Activated naive CD8-positive, alpha-beta T cell treated with anti-CD3 and anti-CD28 coated beads, Interleukin-2, amount 10 ng/mL, durations not matched to agents 7 days and 5 days (primary cell): ENCODE measurements at places on chromosomes 16 and 17. TPM values are rescaled to one million over a fixed set of nuclear protein-coding genes. Genes with fewer than 3 reads are reported as not detected.

- H3K27ac ChIP-seq, result no peak overlapping the region
- DNase-seq, result no peak
- no peaks in the 10 kb centered on the region for H3K4me1 ChIP-seq
- no peaks in the 10 kb centered on the region for H3K36me3 ChIP-seq
- no peak overlapping the region for H3K4me3 ChIP-seq
Measured at GRCh38 chr16:7436306-7436705, 103.7 kb downstream of the RBFOX1 start.

The CES4A gene
- 17.5 TPM for total RNA-seq

The APOBR gene
- 26.1 TPM for total RNA-seq

DNA sequence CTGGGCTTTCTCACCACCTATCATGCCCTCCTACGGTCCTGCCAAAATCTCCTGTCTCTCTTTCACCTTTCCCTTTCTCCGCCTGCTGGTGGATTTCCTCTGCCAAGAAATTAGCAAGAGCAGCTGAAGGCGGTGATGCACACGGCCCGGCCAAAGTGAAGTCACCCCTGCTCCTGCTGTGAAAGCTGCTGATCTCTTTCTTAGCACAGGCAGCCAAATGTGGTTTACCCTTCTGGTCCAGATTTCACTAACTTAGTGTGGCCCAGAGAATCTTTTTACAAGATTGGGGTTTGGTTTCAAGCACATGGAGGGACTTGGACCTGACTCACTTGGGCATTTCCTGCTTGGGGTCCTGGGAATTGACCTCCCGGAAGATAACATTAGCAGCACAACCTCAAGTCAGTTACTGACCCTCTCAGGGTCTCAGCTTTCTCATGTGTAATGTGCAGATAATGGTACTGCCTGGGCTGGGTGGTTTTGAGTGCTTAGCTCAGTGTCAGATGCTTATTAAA is 155.7 kb downstream of the SOCS1 start:
- H3K36me3 ChIP-seq, result peaks cover 24% of the 10 kb centered on the region
- H3K27ac ChIP-seq, result peak overlapping the region; percentile 91
- H3K4me1 ChIP-seq, result peaks cover 68% of the 10 kb centered on the region
- DNase-seq, result peak; percentile 53
- H3K27me3 ChIP-seq, result no peaks in the 10 kb centered on the region

DNA sequence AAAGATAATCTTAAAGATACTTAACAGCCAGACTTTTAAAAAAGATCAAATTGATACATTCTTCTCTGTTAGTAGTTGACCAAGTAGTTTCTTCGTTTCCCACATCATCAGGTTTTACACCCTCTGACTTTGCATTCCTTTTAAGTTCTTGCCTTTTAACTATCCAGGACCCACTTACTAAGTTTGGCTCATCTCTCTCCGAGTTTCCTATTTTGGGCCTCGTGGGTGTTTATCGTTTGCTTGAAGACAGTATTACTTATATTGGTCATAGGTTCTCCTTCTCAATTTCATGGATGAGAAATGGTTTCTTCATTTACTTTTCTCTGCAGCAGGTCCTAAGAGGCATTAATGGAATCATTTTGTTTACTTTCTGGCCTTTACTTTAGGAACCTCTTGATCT is 43.2 kb downstream of the RPA1 start:
- H3K27ac ChIP-seq, result peak overlapping the region; percentile 86
- peak overlapping the region; percentile 68 for H3K4me3 ChIP-seq
- H3K27me3 ChIP-seq, result no peaks in the 10 kb centered on the region
- no peak for DNase-seq
- peaks cover 55% of the 10 kb centered on the region for H3K4me1 ChIP-seq

GRCh38 chr17:56739376-56739775 is 94.3 kb downstream of the C17orf67 start:
- no peak overlapping the region for H3K27ac ChIP-seq
- no peak overlapping the region for H3K4me3 ChIP-seq
- H3K4me1 ChIP-seq, result no peaks in the 10 kb centered on the region

The KRT24 gene
- not detected for total RNA-seq
